ENCODE measurements at places on chromosomes 7 and 10.
A peak's percentile ranks its signal among the peaks of the same experiment; 100 is the strongest.

DNA sequence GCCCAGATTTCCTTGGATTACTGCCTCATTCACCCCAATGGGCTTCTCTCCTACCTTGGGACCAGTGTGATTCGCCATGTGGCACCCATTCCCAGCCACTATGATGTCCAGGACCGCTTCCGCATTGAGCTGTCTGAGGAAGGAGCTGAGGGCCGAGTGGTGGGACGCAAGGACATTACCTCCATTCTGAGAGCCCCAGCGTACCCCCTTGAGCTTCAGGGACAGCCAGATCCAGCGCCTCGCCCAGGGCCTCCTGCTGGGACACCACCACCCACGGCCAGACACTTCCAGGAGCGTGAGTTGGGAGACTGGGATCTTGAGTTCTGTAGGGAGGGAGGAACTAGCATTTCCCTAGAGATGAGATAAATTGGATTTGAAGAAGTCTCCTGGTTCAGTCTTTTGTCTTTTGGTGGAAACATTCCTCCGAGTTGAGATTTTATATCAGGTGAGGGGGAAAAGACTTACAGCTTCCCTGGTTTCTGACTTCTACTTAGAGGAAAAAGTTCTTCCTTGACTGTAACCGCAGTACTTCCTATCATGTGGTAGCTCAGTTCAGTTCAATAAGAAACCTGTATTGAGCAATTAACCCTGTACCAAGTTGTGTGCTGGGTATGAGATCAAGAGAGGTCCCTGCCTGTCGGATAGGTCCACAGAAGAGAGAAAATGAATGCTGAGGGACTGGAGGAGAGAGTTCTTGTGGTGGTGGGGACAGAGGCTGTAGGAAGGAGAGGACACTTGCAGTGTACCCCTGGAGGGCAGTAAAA is 1.3 kb downstream of the MOSPD3 start:
- no peak for DNase-seq

DNA sequence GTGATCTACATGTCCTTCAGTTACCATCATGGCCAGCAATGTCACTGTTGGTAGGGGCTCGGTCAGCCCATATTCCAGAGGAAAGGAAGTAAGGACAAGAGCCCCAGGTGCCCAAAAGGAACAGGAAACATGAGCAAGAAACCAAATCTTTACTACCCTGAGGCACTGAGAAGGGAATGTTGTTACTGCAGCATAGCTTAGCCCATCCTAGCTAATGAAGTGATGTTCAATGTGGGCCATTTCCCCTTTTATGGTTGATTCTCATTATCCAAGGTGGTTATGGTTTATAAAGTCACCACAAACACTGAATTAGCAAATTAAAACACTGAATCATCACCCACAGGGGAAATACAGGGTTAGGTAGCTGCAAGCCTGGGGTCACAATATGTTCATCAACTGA is 88.4 kb upstream of the C10orf90 start:
- no peak for DNase-seq

DNA sequence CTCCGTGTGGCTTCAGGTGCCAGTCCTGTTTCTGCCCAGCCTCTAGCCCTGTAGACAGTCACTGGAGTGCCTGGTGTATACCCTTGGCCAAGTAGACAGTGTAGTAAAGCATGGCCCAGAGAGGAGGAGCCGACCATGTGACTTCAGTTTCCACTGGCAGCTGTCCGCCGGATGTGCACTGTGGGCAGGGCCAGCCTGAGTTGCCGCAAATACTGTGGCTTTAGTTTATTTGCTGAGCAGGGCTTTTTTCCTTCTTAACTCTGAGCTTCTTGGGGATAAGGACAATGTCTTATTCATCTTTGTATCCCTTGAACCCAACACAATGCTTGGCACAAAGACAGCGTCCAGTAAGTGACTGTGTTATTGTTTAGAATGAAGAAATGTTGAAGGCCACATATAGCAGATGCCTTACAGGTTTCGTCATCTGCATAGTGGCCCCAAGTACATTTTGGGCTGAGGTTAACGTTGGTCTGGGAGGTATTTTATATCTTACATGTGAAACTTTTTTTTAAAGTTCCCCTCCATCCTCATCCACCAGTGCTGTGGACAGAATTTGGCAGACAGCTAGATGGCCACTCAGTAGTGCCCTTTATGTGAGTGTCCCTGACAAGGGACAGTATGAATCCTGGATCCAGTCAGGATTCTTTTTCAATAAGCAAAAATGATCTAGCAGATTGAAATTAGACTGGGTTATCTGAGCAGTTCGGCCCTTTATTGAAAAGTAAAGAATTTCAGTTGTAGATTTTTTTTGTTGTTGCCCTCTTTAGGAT is 40.6 kb downstream of the CYP17A1 start:
- no peak for DNase-seq

- peak; percentile 59 for DNase-seq
Measured at GRCh38 chr7:33854178-33854577, 51.2 kb upstream of the BMPER start.

DNA sequence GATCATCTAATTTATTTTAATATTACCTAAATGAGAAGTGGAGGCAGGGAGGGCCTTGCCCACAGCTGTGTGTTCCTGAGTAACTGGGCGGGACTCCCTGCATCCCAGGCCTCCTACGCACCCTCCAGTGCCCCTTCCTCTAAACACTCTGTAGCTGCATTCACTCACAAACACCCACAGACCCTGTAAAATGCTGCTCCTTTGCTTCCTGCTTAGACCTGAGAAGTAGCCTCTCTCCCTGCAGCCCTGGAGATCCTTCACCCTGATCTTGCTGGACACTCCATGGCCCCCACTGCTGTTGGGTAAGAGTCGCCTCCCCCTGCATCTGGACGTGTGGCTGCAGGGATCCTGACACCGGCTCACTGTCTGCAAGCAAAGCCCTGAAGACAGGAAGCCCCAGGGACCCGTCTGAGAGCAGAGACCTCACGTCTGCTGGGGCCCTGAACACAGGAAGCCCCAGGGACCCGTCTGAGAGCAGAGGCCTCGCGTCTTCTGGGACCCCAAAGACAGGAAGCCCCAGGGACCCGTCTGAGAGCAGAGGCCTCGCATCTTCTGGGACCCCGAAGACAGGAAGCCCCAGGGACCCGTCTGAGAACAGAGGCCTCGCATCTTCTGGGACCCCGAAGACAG is 589.8 kb downstream of the DNAJB6 start:
- DNase-seq = no peak

DNA sequence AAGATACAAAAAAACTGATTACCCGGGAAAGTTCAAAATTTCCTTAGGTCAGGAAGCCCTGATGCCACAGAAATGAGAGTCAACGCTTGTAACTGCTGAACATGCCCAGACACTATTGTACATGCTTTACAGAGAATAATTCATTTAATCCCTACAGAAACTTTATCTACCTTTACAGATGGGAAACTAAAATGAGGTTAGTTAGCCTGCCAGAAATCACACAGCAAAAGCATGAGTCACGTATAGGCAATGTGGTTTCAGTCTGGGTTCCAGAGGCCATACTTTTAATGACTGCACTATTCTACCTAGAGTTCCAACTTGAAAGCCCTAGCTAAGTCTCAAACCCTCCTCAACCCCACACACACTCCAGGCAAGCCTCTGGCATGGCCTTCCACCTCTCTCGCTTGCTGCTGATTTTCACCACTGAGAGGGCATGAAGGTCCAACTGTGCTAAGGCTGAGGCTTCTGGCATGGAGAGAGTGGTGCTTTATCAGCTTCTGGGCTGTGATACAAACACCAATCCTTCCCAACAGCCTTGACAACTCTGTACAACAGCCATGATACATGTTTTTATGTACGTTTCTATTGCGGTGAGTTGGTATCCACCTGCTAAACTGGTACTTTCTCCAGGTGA is 1011.2 kb upstream of the GHITM start:
- DNase-seq = no peak

- DNase-seq = no peak
Measured at GRCh38 chr10:122142641-122143237, 128.4 kb upstream of the BTBD16 start.

- no peak for DNase-seq
Measured at GRCh38 chr7:93374345-93374940, 142.3 kb downstream of the VPS50 start.

DNA sequence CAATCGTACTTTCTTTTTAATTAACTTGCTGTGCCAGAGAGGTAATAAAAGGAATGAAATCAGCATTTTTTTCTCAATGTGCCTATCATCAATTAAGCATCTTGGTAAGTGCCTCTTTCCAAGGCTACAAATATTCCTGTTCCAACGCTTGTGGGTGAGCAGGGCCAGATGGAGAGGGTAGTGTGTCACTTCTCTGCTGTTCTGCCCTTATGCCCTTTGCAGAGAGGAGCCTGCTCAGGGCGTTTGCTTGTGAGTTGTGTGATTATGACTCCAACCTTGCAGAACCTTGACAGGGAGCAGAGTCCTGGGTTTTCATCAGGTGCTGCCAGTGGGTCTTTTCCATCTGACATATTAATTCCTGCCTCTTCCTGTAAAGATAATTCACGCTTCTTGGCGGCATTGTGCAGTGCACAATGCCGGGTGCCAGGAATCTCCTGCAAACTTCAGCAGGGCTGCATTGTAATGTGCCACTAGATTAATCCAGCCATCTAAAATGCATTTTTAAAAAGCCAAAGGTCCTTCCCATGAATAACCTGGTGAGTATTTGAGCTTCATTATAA is 234.4 kb downstream of the ARHGAP12 start:
- no peak for DNase-seq

GRCh38 chr7:122063146-122063545 is 80.9 kb downstream of the AASS start:
- DNase-seq = no peak

DNA sequence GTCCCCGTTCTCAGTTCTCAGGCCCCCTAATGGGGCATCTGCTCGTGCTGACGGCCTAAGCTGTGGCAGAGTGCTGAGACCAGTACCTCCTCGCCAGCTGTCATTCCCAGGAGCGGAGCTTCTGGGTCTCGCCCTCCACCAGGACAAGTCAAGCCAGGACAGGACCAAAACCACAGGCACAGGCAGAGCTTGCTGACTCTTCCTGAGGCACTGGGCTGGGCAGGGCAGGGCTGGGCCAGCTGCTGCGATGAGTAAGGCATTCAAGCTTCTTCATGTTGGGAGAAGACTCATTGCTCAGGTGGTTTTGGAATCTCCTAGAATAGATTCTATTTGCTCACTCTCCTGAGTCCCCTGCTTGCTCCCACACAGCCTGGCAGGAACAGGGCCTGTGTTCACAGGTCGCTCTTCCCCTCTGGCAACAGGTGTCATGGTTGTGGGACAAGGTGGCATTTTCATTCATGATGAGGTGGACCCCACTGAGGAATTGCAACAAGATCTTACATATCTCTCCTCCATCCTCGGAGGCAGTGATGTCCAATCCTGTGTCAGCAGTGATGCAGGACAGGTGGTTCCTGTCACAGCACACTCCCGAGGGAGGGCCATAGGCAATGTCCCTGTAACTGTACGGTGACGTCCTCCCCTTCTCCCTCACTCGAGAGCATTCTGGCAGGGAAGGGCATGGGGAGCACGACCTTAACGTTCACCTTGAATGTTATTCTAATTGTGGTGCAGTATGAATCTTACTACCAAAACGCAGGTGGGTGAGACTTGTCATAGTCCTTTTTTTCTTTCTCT is 17.0 kb upstream of the SH3PXD2A start:
- no peak for DNase-seq

DNA sequence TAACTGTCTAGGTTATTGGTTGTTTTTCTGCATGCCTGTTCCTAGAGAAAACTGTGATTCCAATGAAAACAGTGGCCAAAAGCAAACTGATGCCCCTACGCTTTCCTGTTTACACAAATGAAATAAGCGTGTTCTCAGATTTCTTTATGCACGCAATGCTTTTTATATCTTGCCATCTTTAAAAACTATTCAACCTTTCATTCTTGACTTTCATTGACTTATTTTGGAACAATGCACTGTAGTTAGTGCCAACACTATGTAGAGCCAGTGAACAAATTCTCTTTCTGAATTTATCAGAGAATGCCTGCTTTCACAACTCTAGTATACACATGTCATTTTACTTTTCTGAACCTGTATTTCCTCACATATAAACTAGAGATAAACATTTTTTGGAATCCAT is 86.6 kb downstream of the CABCOCO1 start:
- no peak for DNase-seq

DNA sequence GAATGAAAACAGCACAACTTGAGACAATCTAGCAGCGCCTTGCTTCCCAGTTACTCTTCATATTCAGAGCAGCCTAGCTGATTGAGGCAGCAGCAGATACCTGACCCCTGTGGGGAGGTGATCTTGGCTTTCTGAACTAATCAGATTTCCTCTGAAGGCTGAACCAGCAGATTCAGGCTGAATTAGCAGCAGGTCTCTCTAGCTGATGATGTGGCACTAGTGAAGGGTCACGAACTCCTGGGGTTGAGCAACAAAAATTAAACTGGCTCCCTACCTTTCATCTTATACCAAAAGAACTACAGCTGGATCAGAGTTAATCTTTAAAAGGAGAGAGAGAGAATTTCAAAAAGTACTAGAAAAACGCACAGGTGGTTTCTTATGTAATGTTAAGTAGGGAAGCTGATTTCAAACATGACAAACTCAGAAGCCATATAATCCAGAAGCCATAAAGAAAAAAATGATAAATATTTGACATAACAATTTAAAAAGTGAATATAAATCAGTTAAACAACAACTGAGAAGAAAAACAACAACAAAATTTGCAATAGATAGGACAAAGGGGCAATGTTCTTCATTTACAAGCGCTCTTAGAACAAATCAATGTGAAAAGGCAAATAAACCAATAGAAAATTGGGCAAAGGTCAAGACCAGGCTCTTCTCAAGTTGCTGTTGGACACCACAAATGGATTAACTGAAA is 13.5 kb downstream of the SLC25A13 start:
- no peak for DNase-seq

DNA sequence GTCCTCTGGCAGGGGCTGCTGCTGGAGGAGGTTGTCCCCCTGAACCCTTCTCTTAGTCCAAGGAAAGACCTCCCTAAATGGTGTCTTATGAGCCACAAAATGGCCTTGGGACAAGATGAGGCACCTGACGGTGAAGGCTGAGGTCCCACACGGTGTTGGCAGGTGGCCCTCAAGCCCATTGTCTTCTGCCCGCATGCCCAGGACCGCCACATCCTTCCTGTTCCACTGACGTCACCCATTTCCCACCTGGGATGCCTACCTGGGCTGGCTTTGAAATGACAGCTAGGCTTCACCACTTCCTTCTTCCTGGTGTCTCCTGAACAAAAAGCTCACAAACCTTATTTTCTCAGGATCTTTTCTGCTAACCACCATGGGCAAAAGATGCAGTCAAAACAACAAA is 2.1 kb upstream of the DMBT1 start:
- DNase-seq = no peak

DNA sequence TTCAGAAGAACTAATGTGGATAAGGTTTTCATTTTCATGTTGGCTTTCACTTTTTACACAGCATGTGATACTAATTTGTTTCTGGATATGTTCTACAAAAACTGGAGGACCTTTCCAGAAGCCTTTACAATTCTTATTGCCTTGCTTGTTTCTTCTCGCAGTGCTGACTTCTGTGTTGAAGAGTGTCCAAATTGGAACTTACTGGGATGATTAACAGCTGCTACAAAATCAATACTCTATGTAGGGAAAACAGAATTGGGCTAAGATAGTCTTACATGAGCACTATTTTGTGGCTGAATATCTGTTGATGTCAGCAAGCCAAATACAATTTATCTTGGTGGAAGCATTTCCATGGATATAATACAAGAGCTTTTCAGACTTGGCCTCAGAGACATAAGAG is 351.2 kb downstream of the DGKB start:
- no peak for DNase-seq
